ENCODE measurements at places on chromosomes 7 and 10.

DNA sequence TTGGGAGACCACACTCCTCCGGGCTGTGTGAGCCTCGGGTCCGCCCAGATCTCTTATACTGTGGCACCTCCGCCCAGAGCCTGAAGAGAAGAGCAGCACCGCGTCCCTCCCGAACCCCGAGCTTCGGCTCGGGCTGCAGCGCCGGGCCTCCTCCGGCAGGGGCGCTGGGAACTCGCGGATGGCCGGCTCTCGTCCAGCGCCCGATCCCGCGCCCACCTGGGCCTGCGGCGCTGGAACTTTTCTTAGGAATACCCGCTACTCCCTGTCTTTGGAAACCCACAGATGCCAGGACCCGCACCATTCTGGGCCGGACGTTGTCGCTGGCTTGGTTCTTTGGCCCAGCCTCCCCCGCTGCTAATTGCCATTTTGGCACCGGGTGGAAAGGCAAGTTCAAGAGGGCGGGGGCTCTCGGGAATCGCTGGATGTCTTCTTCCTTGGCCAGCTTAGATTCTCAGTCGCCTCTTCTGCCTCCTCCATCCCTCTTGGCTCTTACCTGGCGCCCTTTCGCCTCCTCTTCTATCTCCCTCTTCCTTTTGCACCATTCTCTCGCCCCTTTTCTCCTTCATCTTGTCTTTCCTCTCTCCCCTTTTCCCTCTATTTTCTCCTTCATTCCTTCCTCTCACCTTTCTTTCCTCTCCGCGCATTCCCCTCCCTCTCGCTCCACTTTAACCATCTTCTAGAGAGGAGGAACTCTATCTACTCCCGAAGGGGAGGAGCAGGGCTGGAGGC is 2.1 kb upstream of the SORCS3 start:
- no peak for DNase-seq

DNA sequence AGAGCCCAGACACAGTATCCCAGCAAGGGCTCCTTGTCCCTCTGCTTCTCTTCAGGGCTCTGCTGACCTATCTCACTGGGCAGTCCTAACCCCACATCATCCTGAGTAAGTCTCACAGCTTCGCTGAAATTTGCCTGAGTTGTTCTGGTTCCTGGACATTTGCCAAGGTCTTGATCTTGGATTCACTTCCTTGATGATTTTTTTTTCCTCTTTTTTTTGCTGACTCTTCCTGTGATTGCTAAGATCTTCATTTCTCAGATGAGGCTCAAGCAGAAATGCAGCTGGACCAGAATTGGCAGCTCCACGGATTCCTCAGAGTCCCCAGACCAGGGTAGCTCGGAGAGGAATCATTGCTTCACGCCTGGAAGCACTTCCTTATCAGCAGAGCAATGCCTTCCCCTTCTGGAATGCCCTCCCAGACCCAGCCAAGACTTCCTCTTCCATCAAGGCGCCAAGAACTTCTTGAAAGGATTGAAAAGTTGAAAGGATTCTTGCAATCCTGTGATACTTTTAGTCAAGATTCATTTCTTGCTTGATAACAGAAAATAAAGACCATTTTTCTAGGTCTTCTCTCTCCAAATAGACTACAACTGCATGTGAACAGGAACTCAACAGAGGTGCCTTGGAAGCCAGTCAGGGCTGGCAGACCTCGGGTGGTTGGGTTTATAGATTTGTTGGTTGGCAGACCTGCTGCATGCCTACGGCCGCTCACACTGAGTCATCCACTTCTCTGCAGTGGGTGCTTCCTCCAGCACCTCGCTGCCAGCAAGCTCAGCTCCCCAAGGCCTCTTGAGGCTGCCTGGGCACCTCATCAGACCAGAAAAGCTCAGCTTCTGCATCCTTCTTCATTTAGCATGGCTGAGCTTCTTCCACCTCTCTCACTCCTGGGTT is 8.8 kb upstream of the AFAP1L2 start:
- no peak for DNase-seq

DNA sequence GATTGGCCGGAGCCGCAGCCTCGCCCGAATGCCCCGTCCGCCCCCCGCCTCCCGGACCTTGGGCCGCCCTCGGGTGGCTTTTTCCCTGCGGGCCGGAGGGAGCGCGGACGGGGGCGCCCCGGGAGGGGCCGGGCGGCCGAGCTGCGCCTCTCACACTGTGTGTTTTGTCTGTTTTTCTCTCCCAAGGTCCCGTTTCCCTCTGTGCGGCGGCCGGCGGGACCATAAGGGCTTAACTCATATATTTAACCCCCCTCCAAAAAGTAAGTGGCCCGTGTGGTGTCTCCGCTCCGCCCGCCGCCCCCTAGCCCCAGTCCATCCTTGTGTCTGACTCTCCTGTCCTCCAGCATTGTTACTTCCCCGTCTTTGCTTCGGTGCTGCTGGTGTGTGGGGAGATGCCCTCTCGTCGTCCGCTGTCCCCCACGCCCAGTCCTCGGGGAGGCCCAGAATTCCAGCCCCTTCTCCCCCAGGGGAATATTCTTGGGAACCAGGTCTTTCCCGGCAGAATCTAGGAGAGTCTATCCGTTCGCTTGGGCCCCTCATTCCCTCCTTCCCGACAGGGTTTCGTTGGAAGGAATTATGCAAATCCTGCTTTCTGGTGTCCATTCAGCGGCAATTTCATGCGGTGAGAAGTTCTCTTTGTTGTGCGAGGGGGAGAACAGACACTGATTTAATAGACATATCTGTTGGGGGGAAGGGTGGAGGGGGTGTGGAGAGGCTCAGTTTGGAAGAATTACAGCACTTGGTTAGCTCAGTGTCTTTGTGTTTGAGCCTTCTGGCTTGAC is 1.3 kb downstream of the LCOR start:
- no peak for DNase-seq

- no peak for DNase-seq
Observed at GRCh38 chr7:150489782-150490181, 24.9 kb upstream of the GIMAP7 start.

DNA sequence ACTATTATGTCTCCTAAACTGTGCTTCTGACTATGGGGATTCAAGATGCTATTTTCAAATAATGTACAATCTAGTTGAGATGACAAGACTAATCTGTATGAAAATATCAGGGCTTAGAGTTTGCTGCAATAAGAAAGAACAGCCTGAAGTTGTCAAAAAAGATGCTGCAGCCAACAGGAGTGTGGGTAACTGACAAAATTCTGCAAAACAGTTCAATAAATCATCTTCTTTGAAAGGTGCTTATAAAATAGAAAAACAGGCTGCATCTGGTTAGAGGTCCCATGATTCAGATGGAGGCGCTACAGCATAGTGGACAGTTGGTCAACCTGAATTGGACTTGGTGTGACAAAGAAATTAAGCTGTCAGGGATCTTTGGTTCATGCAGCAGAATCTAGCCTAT is 511.0 kb downstream of the XPNPEP1 start:
- DNase-seq = no peak

DNA sequence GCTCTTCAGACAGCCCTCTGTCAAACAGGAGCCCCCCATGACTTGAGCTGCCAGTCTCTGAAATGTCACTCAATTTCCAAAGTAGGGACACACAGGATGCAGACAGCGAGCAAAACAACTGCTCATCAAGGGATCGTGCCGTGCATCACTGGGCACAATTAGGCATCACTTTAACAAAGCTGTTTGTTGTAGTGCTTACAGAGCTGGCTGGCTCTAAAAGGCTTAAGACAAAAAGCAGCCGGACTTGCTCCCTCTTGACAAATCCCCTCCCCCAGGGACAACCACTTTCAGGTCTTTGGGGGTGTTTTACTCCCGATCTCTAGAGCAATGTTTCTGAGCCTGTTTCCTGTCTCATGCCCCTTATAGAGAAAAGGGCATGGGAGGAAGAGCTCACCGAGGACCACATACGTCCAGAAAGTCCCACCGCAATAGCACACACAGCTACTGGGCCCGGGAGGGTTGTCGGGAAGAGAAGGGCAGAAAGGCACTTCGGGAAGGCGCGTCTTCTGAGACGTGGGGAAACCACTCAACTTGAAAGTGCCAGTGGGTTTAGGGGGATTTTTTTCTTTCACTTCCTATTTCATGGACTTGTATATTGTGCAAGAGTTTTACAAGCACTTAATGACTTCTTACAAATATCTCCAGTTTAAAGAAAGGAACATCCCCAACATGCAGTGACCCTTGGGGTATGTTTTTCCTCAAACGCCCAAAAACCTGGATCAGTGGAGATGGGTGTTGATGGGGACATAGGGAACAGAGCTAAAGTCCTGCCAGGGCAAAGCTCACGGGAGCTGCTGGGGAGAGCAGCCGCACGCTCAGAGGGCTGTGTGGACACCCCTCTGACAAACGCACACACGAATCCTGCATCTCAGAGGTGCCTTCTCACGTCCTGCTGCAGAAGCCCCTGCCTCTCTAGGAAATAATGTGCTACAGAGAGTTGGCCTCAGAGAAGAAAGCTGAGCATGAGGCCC is 27.1 kb downstream of the LRRC20 start:
- DNase-seq = peak; percentile 37

DNA sequence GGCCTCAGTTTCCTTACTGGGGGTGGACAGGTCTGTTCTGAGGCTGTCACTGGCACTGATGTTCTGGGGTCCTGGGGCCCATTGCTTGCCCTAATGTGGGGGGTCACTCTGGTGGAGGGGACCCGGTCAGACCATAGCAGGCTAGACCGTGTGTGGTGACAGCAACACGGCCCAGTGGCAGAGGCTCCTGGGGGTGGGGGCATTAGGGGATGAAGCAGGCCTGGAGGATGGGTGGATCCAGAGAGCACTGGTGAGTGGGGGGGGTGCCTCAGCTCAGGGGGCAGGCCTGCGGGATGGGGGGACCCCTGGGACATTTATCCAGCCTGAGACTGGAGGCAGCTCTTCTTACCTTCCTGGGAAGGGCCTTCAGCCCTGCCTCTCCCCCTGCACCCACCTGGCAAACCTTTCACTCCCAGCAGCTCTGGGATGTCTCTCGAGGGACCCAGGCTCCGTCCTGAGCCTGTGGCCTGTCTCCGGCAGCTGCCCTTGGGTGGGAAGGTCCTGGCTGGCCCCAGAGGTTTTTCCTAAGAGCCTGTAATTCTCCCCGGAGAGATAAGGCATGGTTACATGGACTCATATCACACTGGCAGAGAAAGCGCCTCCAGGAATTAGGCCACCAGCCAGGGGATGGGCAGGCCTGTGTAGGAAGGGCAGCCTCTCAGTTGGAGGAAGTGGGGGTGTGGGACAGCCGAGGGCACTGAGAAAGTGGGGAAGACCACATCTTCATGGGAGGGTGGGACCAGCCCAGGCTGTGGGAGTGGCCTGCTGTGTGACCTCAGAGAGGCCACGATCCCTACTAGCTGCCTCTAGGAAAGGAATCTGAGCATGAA is 147.7 kb downstream of the UBE2H start:
- no peak for DNase-seq

- no peak for DNase-seq
Observed at GRCh38 chr7:22357311-22358175, 589 bp upstream of the RAPGEF5 start.

GRCh38 chr7:82124445-82124844 is 319.1 kb downstream of the CACNA2D1 start:
- no peak for DNase-seq

DNA sequence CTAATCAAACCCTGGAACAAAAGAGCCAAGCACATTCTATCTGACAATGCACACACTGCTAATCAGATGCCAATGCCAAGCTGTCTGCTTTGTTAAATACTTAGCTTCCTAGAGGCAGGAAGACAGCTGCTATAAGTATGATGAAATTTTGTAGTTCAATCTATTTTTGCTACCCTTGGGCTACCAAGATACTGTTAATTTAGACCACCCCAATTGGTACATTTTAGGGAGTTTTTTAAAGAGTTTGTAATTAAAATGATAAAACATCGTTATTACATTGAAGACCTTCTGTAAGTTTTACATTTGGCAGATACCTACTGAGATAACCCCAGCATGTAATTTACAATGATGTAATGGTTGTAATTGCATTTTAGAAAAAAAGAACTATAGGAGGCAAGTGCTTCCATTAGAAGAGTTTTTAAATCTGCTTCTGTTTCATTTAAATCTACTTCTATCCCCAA is 268.5 kb downstream of the ADK start:
- DNase-seq = no peak

GRCh38 chr7:139548302-139549028 is 25.0 kb downstream of the CLEC2L start:
- no peak for DNase-seq

DNA sequence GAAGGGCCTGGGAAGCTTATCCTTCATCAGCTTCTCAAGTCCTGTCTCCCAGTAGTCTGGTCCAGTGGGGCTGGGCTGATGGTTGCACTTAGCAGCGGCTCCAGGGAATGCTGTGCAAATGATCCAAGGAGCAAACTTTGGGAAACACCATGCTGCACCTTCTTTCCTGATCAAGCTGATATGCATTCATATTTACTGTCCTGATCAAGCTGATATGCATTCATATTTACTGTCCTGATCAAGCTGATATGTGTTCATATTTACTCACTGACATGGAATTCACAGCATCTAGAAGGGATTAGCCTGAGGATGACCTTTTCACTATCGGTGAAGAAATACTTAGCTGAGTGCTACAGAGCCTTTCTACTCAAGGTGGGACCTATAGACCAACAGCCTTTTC is 330.7 kb downstream of the BMPER start:
- DNase-seq = no peak

DNA sequence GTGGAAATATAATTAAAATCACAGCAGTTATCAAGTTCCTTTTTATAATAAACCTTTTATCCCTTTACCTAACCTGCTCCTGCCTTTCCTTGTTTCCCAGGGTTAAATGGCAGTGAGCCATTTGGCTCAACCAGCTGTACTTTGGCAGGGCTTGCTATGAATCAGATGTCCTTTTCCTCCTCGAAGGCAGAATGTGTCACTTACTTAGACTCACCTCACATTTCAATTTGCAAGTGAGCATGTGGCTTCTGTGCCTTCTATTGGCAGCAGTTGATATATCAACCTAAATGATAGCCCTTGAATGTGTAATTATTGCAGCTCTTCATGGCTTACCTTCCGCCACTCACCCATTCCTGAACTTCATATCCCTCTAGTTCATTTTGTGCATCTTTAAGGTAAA is 301.7 kb downstream of the CSTF2T start:
- no peak for DNase-seq

DNA sequence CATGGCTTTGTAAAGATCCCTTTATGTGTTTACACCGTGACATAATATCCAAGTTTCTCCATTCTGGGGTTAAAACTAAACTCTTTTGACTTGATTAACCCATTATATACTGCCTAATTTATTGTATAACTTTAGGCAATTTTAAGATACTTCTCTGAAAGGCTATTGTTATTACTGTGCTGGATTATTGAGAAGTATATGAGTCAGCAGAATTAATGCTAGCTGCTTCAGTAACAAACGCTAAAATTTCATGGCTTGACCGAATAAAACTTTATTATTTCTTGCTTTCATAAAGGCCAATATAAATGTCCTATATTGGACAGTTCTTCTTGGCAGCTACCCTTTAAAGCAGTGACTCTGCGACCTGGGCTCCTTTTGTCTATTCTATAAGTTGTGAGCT is 853.9 kb downstream of the SORCS3 start:
- DNase-seq = no peak

Data from activated T-cell treated with anti-CD3 and anti-CD28 coated beads, Interleukin-2, amount 50 U/mL, for 24 hours (primary cell).